ENCODE measurements at places on chromosomes 2 and 18.

DNA sequence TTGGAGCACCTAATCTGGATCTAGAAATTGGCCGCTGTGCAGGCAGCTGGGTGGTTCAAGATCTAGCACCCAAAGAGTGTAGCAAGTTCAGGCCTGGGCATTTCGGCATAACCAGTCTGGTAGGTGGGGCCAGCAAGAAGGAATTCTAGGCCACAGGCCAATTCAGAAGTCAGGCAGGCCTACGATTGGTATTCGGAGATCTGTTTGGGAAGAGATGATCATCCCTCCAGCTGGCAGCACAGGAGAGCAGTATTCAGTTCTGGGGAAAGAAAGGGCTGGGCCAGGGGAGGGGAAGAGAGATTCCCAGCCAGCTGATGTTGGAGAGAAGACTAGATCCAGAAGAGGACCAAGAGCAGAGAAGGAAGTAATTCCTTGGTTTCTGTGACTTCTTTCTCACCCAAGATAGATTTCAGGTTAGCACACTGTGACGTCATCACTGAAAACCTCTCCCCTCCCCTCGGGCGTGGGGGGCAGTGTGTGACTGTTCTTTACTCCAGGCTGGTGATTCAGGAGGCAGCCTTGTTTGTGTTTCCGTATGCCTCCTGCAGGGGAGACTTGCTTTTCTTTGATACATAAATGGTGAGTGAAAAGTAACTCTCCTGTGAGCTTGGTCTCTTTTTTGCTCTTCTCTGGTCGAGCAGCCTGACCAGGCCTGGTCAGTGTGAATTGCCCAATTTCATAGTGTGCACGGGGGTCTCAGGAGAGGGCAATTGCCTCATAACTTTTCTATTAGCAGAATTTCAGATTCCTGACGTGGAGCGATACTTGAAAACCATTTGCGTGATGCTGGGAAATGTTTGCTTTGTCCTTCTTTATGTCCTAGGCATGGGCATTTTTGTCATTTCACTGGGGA, 61.1 kb downstream of the MEIS1 start:
- DNase-seq: no peak

DNA sequence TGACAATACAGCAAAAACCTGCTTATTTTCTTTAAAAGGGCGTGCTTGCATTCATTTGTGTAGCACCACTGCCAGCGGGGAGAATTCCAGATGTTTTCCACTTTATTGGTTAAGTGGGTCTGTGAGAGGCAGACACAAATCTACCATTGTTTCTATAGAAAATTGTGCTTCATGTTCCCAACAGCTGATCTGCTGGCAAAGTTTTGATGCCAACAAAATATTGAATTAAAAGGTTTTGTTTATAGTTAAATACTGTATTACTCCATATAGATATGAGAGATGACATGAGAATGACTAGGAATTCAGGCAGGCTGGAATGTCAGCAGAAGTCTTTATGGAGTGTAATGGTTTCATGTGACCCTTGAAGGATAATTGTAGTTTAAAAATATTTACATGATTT, 182.7 kb downstream of the MC4R start:
- no peak for DNase-seq

DNA sequence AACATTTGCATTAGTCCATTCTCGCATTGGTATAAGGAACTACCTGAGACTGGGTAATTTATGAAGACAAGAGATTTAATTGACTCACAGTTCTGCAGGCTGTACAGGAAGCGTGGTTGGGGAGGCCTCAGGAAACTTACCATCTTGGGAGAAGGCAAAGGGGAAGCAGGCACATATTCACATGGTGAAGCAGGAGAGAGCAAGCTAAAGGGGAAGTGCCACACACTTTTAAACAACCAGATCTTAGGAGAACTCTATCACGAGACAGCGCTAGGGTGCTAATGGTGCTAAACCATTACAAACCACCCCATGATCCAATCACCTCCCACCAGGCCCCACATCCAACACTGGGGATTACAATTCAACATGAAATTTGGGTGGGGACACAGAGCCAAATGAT, 201.7 kb upstream of the MGAT5 start:
- DNase-seq: no peak

- no peak for DNase-seq
These were observed 250.5 kb downstream of the GLI2 start for GRCh38 chr2:120985997-120986651.

- DNase-seq: no peak
These were observed 43.7 kb upstream of the MEX3C start for GRCh38 chr18:51241226-51241625.

DNA sequence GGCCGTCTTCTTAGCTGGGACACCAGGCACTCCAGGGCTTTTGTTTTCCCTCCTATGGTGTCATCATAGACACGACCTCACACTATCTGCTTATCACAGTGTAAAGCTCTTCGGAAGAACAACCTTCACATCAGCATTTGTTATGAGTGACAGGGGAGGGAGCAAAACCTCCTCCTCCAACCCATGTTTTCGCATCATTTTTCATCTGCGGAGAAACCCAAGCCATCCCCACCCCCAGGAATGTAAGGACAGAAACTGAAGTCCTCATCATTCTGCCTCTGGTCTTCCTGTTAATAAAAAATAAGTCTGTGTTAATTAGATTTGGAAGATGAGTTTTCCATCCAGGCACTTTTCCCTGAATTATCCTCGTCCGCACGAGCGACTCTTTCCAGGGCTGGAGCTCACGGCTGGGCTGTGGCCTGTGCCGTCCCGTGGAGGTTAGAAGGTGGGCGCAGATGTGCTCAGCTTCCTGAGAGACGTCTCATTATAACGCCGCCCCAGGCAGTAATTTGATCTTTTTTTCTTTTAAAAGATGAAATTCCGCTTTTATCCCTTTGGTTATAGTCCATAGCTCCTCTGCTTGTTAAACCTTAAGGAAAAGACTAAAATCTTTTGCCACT, 101.6 kb upstream of the TMEM18 start:
- no peak for DNase-seq

DNA sequence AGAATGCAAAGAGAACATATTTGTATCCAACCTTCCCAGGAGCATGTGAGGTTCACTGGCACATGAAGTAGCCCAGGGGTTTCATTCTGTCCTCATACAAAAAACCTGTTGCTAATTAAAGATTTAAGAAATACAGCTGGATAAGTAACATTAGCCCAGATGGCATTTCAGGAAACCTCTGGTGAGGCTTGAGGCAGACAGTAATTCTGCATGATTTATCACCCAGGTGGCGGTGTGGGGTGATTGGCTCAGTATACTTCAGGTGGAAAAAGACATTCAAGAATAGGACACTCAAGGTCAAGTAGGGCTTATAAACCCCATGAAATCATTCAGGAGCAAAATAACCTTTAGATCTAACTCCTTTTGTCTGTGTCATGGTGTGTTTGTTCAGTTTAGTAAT, 237.4 kb downstream of the RNF144A start:
- DNase-seq: no peak
